ENCODE measurements at places on chromosomes 2 and 18.

- DNase-seq = peak; percentile 73
Observed at GRCh38 chr2:8229546-8229986, 452.3 kb upstream of the ID2 start.

DNA sequence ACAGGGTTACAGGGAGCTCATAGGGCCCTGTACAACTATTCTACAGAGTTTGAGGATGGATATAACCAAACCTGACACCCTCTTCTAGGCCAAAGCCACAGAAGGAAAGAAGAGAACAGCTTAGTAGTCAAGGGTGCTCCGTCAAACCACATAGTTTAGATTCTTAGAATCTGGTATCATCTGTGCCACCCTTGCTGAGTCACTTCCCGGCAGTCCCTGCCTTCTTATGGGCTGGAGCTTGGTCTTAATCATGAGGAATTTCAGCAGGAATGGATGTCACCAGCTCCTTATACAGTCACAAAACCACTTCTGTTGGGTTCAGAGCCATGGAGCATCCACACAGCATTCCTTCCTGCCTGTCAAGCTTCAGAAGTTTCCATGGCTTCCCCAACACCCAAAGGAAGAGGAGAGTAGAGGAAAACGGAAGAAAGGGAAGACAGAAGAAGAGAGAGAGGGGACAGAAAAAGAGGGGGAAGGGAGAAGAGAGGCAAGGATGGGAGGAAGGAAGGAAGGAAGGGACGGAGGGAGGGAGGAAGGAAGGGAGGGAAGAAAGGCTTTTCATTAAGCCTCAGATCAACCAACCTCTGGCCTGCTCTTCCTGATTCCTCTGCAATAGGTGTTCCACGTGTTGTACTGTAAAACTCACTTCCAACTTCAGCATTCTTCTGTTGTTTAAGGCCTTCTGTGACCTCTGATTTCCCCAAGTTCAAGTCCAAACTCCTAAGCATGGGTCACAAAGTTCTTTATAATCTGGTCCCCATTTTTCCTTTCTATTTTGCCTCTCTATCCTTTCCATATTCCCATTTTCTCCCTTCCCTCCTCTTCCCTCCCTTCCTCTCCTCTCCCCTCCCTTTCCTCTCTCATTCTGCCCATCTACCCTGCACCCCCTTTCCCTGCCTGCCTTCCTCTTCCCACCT is 246.1 kb upstream of the TNP1 start:
- no peak for DNase-seq

- DNase-seq = no peak
Observed at GRCh38 chr2:121689356-121689755, 40.1 kb upstream of the CLASP1 start.

GRCh38 chr2:108911401-108911800 is 77.6 kb downstream of the EDAR start:
- DNase-seq = peak; percentile 54

GRCh38 chr2:201466050-201466675 is 14.6 kb downstream of the STRADB start:
- no peak for DNase-seq

DNA sequence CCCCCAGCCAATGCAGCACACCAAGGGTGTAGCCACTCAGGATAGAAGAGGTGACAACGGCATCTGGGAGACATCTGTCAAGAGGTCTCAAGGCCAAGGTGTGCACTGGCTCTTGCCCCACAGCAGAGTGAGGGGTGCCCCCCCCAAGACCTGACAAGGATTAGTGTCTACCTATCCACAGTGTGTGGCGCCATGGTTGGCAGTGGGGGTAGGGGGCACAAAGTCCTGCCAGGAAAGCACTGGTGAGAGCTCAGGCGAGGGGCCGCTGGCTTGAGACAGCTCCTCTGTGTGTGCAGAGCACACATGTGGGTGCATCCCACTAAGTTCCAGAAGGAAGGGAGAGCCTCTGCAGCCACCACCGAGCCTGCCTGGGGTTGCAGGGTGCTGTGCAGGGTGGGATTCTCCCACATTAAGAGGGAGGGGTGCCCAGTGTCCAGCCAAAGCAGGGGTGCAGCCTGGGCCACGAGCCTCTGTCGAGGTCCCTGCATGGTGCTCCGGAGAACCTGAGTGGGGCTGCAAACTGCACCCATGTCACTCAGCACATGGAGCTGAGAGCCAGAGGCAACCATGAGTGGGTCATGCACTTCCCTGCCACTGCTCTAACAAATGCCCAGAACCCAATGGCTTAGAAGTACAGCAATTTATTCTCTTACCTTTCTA is 311.2 kb upstream of the HDAC4 start:
- no peak for DNase-seq

- DNase-seq = no peak
Observed at GRCh38 chr2:47359375-47359868, 43.5 kb upstream of the MSH2 start.

DNA sequence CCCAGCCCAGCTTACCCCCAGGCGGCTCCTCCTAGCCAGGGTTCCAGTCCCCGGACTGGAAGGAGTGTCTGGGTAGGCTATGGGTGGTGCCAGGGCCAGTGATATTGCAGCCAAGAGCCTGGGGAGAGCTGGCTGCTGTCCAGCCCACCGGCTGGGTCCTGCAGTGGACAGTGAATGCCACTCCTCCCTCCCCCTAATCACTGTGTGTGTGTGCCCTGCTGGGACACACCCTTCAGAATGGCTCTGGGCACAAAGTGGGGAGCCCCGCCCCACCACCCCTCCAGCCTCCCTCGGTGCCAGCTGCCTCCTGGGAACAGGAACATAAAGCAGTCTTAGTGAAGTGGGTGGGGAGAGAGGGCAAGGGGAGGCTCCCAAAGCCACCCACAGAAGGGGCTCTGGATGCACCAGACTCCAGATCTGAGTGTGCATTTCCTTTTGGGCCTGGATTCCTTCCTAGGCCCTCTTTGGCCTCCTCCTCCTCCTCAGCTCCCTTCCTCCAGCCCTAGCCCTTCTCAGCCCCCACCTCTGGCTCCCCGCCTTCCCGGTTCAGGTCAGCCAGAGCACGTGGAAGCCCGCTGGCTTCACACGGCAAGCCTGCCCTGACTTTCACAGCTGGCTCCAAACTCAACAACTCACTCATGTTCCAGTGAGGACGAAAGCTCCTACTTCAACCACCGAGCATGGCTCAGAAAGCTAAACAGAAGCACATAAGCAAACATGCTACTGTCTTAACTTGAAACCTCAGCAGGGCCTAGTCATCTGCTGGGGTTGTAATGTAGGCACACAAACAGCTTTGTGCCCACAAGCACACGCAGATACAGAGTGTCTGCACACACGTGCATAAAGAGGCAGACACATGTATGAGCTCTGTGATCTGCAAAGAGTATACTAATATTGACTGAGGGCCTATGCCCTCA is 209.2 kb upstream of the SMAD2 start:
- DNase-seq = no peak

- no peak for DNase-seq
Observed at GRCh38 chr2:162677476-162677875, 161.1 kb downstream of the KCNH7 start.

GRCh38 chr18:49815927-49816326 is 2.6 kb upstream of the ACAA2 start:
- no peak for DNase-seq

DNA sequence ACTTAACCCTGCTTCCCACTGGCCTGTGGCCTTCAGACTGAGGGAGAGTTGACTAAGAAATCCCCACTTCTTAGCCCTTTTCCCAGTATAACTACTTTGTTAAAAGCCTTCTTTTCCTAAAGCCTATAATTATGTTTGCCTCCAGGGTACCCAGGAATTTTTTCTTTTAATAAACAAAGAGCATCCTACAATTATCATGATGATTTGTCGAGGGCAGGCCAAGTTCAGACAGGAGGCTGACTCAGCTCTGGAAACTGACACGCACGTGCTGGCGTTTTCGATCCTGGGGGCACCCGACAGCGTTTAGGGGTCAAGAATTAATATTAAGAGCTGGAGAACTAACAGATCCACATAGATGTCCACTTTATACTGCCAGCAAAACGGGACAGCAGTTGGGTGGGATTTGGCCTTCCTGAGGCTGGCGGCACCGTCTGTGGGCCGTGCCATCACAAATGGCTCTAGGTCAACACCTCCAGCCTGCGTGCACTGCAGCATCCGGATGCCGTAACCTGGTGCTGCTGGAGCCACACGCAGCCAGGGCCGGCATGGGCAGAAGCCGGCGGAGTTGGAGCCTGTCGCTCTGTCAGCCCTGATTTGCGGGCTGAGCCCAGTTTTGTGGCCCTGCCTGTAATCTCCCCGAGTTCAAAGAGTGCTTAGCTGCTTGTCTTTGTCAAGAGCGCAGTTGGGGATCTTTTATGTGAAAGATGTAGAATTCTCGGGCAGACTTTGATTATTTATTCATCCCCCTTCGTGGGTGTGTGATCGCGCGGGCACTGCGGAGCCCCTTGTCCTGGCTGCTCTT is 191.0 kb downstream of the GLI2 start:
- DNase-seq = no peak

GRCh38 chr2:12934146-12934756 is 217.5 kb downstream of the TRIB2 start:
- DNase-seq = no peak

DNA sequence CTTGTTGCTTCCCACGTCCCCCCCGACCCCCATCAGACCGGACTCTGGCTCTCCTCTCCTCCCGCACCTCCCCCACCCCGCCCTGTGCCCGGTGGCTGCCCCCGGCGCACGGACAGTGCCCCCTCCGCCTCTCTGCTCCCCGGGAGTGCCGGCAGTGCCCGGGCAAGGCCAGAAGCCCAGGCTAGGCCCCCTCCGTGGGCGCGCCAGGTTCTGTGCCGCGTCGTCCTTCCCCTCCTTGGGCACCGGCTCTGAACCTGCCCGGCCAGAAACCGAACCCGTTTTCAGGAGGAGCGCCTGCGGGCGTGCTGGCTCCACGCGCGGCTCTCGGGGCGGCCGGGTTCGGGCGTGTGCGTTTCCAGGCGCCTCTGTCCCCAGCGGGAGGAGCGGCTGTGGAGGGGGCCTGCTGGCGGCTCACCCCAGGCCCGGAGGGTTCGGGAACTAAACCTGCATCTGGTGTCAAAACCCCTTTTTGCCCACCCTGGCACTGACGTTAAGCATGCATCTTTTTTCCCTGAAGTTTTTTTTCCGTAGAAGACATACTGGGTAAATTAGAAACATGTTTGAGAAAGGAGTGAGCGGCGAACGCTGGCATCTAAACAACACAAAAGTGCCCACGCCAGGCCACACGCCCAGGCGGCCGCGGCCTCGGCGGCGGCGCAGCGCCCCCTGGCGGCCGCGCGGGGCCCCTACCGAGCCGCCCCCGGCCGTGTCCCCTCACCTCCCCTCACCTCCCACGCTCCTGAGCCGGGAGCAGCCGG is 123.9 kb upstream of the SLC1A4 start:
- DNase-seq = peak; percentile 90

- DNase-seq = no peak
Observed at GRCh38 chr2:181104512-181105115, 124.2 kb downstream of the UBE2E3 start.

- no peak for DNase-seq
Observed at GRCh38 chr2:118645876-118646275, 201.6 kb downstream of the EN1 start.

DNA sequence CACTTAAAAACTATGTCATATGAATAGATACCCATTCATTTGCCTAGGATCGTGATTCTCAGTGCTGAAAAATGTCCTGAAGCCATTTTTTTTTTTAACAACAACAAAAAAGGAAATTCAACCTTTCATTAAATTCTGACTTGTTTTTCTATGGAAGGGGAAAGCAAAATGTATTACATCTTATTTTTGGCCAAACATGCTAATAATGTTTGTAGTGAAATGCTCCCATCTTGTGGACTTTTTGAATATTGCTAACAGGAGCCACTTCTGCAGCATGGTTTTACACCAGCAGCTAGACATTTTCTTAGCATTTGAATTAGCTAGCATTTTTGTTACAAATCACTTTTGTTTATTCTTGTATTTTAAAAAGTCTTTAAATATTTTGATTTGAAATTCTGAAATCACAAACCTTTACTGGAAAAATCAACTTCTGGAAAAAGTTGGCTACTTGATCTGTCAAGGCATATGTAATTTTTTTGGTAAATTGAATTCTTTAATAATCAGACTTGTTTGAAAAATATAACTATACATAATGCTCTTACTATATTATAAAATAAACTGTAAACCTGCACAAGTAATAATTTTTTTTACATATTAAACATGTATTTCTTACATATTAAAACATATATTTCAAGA is 75.8 kb downstream of the KIDINS220 start:
- DNase-seq = no peak

GRCh38 chr2:27000228-27000627 is 29.8 kb downstream of the MAPRE3 start:
- no peak for DNase-seq

- DNase-seq = no peak
Observed at GRCh38 chr2:72734432-72734831, 91.4 kb downstream of the EXOC6B start.

- DNase-seq = no peak
Observed at GRCh38 chr2:169771612-169772011, 27.1 kb upstream of the SSB start.

DNA sequence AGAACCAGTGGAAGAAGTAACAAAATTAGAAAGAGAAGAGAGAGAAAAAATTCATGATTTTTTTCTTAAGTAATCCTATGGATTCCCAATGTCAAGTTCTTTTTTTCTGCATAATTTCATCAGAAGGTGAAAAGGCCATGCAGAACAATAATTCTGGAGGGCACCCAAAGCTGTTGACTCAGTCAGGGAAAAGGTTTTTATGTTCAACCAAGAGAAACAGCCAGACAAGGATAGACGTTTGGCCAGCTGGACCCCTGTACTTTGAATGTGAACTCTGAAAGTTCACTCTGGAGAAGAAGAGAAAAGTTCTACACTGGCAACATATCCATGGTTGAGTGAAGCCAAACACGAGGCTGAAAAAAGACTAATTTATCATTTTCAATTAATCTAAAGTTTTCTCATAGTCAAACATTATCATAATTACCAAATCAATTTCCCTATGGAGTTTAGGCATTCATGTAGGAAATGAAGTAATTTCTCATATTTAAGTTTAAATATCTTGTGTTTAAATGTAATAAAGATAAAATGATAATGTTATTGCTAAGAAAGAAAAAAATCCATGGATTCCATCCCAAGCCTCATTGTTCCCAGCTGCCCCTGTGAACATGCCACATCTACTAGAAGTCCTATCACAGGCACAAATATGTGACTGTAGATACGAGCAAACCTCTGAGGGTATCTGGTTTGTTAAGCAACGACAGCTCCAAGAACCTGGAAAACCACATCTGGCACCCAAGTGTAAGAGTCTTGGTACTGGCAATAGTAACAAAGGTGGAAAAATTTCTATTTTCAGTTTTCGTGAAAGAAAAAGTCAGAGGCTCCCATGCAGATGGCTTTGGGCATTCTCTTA is 742.7 kb upstream of the ACVR2A start:
- DNase-seq = no peak

DNA sequence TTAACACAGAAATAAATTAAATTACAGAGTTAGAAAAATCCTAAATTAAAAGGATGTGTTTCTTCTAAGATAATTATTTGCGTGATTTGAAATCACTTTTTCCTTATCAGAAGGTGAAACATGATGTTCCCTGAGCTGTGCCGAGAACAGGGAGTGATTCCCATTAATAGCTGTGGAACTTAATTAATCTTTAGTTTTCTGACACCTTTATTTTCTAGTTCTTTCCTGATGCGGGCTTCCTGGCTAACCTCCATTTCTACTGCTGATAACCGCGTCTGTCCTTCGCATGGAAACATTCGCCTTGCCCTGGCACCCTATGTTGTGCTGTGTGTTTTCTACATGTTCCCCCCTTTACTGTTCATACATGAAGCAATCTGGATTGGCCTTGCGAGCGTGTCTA is 172.9 kb downstream of the FAM210A start:
- peak; percentile 17 for DNase-seq

- DNase-seq = peak; percentile 2
Observed at GRCh38 chr2:17813010-17813741, 3.1 kb upstream of the MSGN1 start.
